Activated CD4-positive, alpha-beta T cell treated with anti-CD3 and anti-CD28 coated beads, Interleukin-2, amount 10 ng/mL, durations not matched to agents 24 days and 14 days (primary cell): ENCODE measurements at places on chromosomes 4 and X.
A peak's percentile ranks its signal among the peaks of the same experiment; 100 is the strongest.

DNA sequence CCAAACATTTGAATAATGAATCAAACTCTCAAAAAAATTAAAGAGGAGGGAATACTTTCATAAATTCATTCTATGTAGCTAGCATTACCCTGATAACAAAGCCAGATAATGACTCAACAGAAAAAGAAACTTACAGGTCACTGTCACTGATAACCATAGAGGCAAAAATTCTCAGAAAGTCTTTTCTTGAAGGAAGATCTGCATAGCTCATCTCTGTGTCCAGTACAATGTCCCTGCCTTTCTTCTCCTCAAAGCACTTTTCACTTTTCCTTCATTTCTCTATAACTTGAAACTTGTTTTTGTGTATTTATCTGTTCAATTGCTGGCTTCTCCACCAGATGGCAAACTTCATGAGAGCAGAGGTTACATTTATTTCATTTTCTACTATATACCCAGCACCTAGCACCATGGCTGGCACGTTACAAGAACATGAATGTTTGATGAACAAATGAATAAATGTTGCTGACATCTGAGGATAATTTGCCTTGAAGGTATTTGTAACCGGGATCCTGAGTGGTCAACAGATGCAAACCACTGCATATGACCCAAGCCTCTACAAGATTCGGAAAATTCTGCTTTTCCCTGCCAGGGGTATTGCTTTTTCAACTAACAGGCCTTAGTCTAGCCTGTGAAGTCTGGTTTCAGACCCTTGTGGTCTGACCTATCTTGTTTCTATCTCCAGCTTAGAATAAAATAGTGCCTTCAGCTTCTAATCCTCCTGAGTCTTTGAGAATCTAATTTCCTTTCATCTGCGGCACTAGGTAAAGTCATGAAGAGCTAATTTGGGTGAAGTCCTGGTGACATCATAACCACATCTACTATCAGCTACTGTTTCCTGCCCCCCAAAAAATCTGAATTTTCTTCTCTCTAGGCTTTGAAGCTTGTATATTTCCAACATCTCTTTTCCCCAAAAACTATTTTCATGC is 52.5 kb upstream of the ANTXR2 start:
- DNase-seq: peak; percentile 81

- no peak for DNase-seq
Observed at GRCh38 chr4:157291071-157291470, 70.5 kb downstream of the GRIA2 start.

- no peak for DNase-seq
Observed at GRCh38 chrX:150081076-150081475, 142.8 kb upstream of the EOLA2 start.

DNA sequence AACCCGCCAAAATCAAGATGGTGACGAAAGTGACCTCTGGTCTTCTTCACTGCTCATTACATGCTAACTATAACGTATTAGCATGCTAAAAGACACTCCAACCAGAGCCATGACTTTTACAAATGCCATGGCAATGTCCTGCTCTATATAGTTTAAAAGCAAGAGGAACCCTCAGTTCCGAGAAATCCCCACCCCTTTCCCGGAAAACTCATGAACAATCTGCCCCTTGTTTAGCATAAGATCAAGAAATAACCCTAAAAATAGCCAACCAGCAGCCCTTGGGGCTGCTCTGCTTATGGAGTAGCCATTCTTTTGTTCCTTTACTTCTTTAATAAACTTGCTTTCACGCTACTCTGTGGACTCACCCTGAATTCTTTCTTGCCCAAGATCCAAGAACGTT is 463.5 kb upstream of the FAM241A start:
- no peak for DNase-seq

DNA sequence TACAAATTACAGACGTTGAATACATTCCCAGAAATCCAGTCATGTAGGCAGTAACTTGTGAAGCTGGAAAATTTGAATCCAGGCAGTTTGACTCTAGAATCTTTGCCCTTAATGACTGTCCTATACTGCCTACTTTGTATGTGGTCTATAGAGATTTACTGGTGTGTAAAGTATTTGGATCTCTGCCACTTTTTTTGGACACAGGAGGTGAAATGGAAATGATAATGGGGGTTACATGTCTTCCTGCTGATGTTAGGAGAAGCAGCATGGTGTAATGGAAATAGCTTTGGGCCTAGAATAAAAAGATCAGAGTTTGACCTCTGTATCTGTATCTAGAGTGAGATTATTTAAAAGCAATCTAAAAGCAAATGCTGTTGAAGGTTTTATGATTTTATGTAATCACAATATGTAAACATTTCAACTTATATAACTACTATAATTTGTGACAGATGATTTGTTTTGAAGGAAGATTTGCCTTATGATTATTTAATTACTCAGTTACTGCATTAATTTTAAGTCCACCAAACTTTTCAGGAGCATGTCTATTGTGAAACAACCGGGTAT is 3.3 kb downstream of the COL4A5 start:
- DNase-seq: no peak

DNA sequence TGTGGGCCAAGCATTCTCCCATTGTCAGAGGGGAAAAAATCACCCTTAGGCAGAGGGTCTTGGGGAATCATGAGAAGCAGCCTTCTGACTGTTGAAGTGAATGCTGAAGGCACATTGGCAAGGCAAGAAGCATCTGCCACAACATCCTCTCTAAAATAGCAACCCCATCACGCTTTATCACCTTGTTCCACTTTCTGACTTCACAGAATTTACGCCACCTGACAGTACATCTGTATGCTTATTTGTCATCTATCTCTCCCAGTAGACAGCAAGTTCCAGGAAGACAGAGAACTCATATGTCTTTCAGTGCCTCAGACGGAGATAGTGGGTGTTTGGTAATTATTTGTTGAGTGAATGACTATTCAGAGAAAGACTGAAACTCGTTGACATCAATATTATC is 68.4 kb upstream of the SCML1 start:
- peak; percentile 53 for DNase-seq

- no peak for DNase-seq
Observed at GRCh38 chr4:41339812-41340809, 83.4 kb downstream of the UCHL1 start.

DNA sequence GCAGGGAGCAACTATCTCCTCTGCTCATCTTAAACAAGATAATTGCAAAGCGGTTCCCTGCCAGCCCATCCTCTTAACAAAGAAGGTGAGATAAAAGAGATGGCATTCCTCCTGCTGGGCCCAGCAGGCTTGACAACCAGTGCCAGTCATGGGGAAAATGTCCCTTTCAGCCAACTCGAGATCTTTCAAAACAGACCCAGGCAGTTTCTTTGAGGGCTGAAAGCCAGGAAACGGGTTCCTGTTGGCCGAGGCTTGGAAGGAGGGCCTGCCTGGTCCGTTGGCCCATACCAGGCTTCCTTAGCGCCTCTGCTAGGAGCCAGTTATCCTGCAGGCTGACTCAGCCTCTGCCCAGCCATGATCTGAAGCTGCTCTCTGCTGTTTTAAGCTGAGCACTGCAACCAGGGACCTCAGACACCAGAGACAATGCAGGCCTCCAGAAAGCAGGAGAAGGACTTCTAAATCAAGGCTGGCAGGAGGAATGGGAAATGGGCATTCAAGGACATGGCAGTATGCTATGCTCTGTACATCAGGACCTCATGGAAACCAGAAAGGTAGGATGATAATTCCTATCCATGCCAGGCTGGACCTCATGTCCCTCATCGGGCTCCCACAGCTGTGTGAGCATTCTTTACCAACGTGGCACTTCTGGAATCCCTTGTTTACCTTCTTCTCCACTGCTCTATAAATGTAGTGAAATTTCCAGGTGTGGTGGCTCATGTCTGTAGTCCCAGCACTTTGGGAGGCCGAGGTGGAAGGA is 42.4 kb upstream of the SLC2A9 start:
- DNase-seq: no peak

- DNase-seq: no peak
Observed at GRCh38 chr4:113147498-113148111, 98.2 kb downstream of the ANK2 start.

- peak; percentile 95 for DNase-seq
Observed at GRCh38 chr4:153249199-153250041, 45.2 kb downstream of the TRIM2 start.

DNA sequence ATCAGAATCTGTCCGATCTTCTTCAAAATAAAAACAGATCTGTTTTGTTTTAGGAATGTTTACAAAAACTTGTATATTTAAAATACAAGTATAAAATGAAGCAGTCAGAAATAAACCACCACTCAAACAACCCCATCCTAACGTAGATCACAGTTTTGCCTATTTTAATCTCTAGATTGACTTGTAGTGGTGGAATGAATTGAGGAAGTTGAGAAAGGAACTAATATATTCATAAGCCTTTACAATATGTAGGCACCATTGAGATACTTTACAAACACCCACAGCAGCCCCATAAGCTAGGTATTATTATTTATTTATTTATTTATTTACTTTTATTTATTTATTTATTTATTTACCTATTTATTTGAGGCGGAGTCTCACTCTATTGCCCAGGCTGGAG is 52.3 kb upstream of the KLF3 start:
- DNase-seq: no peak

DNA sequence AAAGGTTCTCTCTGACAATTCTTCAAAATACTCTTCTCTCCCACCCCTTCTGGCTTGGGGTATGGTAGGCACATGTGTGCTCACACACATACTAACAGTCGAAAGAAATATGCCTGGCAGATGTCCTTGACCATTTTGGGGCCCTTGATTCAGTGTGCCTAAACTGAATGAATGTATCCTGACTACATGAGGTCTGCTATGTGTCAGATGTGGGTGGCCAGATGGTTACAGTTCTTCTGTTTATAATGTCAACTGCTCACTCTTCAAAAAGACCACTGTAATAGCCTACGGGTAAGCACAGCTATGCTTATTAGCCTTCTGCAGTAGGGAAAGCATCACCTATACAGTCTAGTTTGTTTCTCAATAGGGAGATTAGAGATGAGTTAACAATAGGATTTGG is 63.7 kb upstream of the VEGFC start:
- no peak for DNase-seq

GRCh38 chr4:173511787-173512361 is 18.2 kb downstream of the HAND2 start:
- DNase-seq: no peak

- DNase-seq: no peak
Observed at GRCh38 chr4:155468282-155468681, 91.5 kb upstream of the MAP9 start.

GRCh38 chr4:161856711-161857326 is 307.0 kb downstream of the FSTL5 start:
- no peak for DNase-seq

DNA sequence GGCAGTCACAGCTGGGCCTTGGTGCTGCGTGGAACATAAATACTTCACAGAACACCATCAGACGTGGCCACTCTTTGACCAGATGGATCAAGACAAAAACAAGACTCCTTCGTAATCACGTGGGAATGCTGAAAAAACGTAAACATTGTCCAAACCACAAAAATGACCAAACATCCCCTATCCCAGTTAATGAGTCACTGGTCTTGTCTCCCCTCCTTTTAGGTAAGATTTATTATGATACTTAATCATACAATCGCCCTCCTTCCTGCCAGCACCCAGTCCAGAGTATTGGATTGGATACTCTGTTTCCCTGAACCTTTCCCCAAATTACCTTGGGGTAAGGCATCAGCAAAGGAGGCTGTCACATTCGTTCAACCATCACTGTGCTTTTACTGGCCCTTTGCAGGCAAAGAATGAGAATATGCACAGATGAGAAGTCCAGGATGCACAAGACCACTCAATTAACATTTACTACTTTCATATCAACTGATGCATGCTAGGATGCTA is 601 bp upstream of the TCEANC start:
- peak; percentile 58 for DNase-seq

DNA sequence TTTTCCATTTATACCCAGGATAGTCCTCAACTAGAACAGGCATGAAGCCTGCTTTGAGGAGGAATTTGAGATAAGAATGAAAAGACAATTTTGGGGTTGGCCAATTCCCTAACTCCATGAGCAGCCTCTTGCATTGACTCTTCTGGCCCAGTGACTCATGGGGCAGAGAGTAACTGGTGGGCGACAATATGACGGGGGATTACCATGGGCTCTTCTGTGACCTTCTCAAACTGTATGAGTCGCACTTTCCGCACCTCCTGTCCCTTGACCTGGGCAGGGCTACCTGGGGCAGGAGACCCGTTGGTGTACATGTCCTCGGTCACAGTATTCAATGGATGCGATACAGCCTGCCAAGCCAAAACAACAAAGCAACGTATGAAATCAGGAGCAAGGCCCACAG is 13.3 kb downstream of the MPP1 start:
- DNase-seq: no peak

DNA sequence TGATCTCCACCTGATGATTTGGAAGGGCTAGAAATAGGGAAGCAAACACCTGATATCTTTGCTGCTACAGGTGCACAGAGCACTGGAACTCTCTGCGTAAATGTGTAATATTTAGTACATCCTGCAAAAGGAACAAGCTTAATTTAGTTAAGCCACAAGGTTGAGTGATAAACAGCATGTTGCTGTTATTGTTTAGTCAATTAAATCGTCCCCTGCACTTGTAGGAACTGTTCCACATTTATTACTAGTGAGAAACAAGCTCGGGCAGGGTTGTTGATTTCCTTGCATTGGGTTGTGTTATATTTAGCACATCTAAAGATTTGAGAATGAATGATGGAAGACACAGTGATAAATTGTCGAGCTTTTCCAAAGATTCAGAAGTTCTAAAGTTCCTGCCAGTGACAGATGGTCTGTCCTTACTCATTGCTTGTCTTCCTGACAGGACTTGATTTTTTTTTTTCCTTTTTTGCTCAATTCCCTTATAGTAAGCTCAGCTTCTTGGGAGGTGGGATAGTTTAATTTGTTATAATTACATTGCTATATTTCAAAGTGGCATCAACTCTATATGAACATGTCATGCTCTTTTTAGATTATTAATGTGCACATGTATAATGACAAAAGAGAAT is 627.0 kb upstream of the ATOH1 start:
- no peak for DNase-seq

- DNase-seq: no peak
Observed at GRCh38 chr4:60579335-60579734, 620.8 kb upstream of the ADGRL3 start.

DNA sequence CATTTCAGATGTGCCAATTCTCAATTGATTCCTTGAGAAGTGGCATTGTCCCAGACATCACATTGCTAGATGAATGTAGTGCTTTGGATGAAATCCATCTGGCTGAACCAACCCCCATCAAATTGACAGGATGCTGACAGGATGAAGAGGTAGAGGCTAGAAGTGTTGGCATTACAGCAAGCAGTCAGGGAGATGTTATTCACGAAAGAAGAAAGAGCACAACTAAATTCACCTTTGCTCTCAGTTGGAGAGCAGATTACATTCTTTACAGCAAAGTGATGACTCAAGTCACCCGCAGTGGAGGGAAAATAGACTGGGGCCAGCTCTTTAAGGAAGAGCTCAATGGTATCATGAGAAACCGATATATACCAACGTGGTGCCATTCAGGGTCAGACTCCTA is 259.6 kb downstream of the C4orf33 start:
- DNase-seq: no peak
